ENCODE measurements at places on chromosomes 5 and 9.

- no peak for DNase-seq
These were observed 80.3 kb downstream of the RCL1 start for GRCh38 chr9:4873066-4873465.

GRCh38 chr9:92528522-92528849 lies 7.3 kb downstream of the ECM2 start:
- no peak for DNase-seq

DNA sequence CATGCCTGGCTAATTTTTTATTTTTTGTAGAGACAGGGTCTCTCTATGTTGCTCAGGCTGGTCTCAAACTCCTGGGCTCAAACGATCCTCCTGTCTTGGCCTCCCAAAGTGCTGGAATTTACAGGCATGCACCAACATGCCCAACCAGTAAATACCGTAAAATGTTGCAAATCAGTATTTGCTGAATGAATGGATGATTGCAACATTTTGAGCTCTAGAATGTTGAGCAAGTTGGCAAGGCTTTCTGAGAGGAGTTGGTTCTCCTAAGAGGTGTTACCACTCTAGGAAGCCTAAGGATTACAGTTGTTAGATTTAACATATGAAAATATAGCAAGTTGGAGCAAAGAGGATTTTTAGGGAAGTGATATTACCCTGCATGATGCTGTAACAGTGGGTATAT lies 15.6 kb upstream of the DMXL1 start:
- DNase-seq, result no peak

DNA sequence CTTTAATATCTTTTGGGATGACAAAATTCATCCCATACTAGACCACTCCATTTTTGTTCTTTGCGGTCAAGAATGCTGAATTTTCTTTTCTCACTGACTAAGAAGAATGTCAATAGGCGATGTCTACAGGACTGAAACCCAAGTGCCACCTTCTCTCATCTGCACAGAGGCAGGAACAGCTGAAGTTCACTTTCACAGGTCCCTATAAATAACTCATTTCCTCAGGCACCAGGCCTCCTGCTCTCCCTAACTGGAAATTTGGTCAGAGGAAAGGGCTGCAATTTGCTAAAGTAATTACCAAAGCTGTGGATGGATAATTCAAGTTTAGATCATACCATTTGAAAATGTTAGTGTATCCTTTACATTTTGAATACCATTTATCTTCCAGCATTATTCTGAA lies 142.9 kb downstream of the DIRAS2 start:
- DNase-seq, result no peak

DNA sequence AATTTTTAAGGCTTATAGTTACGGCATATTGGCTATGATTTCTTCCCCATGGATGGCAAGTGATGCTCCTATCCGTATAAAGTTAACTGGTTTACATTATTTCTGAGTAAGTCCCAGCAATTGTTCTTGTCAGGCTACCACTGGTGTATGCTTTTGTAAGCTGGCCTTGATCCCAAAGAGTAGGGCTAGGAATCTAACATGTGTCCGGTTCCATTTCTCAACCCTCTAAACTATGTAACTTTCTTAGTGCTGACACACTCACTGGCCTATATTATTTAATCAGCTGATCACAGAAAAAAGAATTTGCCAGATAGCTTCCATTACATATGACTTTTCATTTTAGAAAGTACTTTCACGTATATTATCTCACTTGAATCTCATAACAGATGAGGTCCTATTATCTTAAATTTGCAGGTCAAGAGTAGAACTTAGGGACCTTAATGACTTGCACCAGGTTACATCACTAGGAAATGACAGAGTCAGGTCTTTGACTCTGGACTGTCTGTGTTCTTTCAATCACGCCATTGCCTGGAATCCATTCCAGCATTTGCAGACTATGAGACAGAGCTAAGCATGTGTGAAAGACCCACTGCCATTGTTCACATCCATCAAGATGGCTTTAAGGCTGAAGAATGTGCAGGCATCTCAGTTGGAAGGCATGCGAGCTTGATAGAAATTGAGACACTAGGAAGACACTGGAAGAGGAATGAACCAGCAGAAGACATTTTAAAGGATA lies 362.9 kb downstream of the ARRDC3 start:
- no peak for DNase-seq

DNA sequence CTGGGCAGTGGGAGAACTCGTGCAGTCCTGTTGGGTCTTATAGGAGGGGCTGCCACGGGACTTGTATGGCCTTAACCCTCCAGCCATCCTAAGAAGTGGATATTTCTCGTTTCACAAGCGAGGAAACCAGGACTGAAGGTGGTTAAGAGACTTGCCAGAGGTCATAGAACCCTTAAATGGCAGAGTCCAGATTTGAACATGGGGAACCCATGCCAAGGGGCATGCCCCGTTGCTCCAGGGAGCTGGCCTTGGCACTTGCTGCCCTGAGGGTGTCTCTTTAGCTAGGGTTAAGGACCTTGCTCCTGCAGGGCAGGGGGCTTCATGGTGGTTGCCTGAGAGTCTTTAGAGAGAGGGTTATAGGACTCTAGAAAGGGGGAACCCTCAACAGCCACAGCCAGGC lies 63.4 kb downstream of the DAB2IP start:
- no peak for DNase-seq

GRCh38 chr9:120187758-120188157 lies 392.2 kb downstream of the CDK5RAP2 start:
- no peak for DNase-seq

DNA sequence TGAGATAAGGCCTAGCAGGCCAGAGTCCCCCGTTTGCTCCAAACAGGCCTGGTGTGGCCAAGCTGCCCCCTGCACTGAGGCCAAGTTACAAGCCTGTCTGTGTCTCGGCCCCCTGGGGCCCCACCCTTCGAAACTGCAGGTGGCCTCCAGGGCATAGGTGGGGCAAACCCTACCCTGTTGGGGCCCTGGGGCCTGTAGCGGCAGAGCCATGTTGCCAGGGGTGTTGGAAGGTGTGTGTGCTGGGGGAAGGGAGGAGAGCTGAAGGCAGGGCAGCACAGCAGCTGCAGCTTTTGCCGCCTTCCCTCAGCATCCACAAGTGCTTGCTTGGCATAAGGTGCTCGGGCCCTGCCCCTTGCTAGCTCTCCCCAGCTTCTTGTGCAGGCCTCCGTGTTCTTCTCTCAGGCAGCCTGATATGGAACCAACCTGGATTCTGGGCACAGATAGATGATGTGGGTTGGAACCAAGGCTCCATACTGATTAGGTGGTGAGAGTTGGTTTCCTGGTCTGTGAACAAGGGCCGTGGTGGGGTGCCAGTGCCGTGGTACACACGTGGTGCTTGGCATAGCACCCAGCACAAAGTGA lies 12.7 kb downstream of the IRF1 start:
- no peak for DNase-seq

DNA sequence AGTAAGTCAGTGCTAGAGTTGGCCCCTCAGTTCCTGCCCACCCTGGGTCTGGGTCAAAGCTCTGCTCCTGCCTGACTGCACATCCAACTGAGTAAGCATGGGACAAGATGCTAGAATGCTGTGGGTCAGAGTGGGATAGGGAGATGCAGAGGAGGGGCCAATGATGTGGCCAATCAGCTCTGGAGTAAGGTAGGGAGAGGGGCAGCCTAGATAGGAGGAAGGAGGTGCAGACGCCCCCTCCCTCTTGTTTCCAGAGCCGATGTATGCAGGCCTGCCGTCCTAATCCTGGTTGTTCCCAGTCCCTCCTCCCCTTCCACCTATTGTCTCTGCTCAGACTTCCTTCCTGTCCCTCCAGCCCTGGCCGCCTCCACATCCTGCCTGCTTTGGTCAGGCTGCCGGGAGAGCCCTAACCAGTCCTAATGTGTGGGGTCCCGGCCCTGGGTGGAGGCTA lies 1.3 kb downstream of the ARAP3 start:
- no peak for DNase-seq

- peak; percentile 5 for DNase-seq
These were observed 37.0 kb downstream of the MAMDC2 start for GRCh38 chr9:70080481-70081119.

DNA sequence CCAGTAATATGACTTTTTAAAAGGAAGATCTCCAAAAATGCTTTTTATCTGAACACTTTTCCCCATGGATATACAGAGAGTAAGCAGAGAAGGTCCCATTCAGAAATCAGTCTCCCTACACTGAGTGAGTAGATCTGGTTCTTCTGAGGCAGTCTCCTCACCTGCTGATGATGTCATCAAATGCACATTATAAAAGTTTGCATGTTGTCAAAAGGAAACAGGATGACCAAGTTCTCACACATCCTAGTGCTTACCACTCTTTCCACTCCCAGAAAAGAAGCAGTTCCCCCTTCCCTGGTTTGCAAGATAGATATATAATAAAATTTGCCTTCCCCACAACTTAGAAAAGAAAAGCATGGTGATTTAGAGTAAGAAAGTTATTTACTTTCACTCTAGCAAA lies 180.5 kb downstream of the RAB3C start:
- no peak for DNase-seq

- DNase-seq, result no peak
These were observed 34.9 kb upstream of the FAM120AOS start for GRCh38 chr9:93488244-93488643.

DNA sequence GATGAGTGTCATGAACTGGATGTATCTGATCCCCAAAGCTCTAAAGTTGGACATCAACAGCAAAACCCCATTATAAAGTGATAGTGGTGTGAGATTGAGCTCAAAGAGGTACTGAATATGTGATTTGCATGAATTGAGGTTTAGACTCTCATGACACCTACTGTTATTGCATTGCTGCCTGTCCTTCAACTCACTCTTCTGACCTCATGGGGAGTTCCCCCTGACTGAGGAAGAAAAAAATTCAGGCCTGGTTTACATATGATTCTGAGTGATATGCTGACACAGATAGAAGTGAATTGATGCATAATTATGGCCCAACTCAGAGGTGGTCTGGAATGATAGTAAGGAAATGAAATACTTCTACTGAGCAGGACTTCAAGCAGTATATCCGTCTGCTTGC lies 76.2 kb upstream of the CHD1 start:
- DNase-seq, result no peak

- no peak for DNase-seq
These were observed 8.2 kb downstream of the TENT4A start for GRCh38 chr5:6721442-6721841.

- DNase-seq, result no peak
These were observed 273.1 kb downstream of the ARHGEF28 start for GRCh38 chr5:73899055-73899454.

- DNase-seq, result no peak
These were observed 280.2 kb upstream of the CLINT1 start for GRCh38 chr5:158139161-158139560.

DNA sequence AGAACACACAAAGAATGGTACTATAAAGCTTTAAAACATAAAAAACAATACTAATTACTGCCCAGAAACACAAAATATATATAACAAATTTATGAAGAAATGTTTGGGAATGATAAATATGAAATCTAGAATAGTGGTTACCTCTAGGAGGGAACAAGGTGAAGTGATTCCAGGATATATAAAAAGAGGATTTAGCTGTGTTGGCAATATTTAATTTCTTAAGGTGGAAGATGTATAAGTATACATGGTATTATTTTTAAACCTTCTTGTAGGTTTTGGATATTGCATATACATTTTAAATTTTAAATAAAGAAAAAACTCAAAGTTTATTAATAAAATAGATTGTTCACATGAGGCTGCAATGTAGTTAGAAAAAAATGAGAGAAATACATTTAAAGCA lies 112.7 kb upstream of the ZNF618 start:
- DNase-seq, result no peak

GRCh38 chr5:114729986-114730385 lies 368.1 kb downstream of the KCNN2 start:
- DNase-seq, result no peak

GRCh38 chr9:112384690-112385089 lies 4.8 kb downstream of the HSDL2 start:
- no peak for DNase-seq

GRCh38 chr5:124951105-124951504 lies 204.7 kb upstream of the ZNF608 start:
- no peak for DNase-seq

DNA sequence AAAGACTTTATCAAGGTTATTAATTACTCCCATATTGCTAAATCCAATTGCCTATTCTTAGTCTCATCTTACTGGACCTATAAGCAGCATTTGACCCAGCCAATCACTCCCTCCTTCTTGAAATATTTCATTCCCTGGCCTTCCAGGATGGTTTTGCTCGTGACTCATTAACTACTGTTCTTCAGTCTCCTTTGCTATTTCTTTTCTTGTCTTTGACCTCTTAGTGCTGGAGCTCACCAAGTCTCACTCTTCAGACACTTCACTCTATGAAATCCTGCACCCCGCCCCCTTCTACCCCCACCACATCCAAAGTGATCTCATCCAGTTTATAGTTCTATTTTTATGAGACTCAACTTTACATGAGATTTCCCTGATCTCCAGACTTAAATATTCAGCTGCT lies 803.1 kb upstream of the WWC1 start:
- DNase-seq, result no peak

DNA sequence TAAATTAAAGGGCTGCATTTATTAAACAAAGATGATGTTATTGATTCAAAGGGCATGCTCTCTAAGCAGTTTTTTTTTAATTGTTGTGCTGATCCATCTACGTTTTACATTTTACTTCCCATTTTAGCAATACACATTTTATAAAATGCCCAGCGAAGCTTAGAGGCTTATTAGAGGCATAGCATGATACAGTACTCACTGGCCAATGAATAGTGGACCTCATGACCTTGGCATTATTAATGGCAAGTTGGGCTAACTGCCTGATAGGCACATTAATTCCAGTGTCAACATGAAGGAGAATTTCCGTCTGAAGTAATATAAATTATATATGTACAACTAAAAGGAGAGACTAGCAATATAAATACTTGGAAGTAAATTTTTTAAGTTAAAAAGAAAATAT lies 837.2 kb downstream of the EFNA5 start:
- no peak for DNase-seq

GRCh38 chr5:139068494-139069151 lies 129.5 kb downstream of the SIL1 start:
- no peak for DNase-seq

GRCh38 chr5:78016863-78017529 lies 240.9 kb upstream of the TBCA start:
- DNase-seq, result no peak

DNA sequence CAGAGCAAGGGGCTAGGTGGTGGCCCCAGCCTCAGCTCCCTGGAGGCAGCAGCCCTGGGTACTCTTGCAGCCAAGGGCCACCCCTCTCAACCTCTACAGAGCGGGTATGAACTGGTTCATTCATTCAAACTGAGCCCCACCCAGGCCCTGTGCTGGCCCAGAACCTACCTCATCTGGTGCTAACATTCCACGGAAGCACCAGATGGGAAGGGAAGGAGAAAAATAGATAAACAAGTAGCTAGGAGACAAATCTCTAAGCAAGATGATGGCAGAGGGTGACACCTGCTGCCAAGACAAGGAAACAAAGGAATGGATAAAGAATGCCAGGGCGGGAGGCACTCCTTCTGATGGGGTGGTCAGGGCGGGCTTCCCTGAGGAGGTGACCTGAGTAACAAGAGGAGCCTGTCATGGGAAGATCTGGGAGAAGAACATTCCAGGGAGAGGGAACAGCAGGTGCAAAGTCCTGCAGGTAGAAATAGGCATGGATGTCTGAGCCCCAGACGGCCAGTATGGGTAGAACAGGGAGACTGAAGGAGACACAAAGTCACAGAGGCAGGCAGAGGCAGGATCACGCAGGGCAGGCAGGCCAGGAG lies 6.1 kb downstream of the ST6GALNAC4 start:
- DNase-seq, result no peak

- DNase-seq, result no peak
These were observed 120.0 kb upstream of the CACNA1B start for GRCh38 chr9:137757613-137758029.

GRCh38 chr5:161700065-161700464 lies 14.5 kb downstream of the GABRA6 start:
- DNase-seq, result no peak

- no peak for DNase-seq
These were observed 8.1 kb upstream of the ASB6 start for GRCh38 chr9:129649726-129650679.

Measured in HuH-7 (cell line).